Bladder microvascular endothelial cell (primary cell): ENCODE measurements at places on chromosomes 6 and 20. TPM values are rescaled to one million over a fixed set of nuclear protein-coding genes. Genes with fewer than 3 reads are reported as not detected.

Gene EYA2
- total RNA-seq = not detected in 2 replicates

Gene CRISP3
- total RNA-seq = not detected in 2 replicates

Gene BTNL2
- not detected in 2 replicates for total RNA-seq

Gene PMEPA1
- 1.3 and 4.2 TPM in 2 replicates for total RNA-seq

Gene AGER
- 0.44 and 0.81 TPM in 2 replicates for total RNA-seq

Gene SLC17A4
- not detected in 2 replicates for total RNA-seq

Gene C20orf204
- 2.8 and 4.5 TPM in 2 replicates for total RNA-seq

Gene PKIB
- total RNA-seq = 0.13 TPM in 1 of 2 replicates, not detected in the other

Gene ASIP
- not detected in 2 replicates for total RNA-seq

Gene FAM217B
- 2.1 and 4.2 TPM in 2 replicates for total RNA-seq

Gene RPP21
- 15.1 and 18.3 TPM in 2 replicates for total RNA-seq

Gene CDH26
- total RNA-seq = under 0.01 and 0.31 TPM in 2 replicates

Gene HSPA1B
- total RNA-seq = 64.1 and 91.7 TPM in 2 replicates

Gene NRN1
- total RNA-seq = 19.5 and 28.7 TPM in 2 replicates

Gene SMLR1
- not detected in 2 replicates for total RNA-seq

Gene SUPT3H
- total RNA-seq = 5.5 and 6.4 TPM in 2 replicates
